ENCODE measurements at places on chromosomes 7 and 10. TPM values are rescaled to one million over a fixed set of nuclear protein-coding genes. Genes with fewer than 3 reads are reported as not detected.

The SPDYE5 gene
- polyA plus RNA-seq, result not detected

The CDHR3 gene
- 6.8 TPM for polyA plus RNA-seq

The LEP gene
- not detected for polyA plus RNA-seq

The CUL1 gene
- 33.0 TPM for polyA plus RNA-seq

The SP4 gene
- polyA plus RNA-seq, result 10.0 TPM

The ZNF804B gene
- not detected for polyA plus RNA-seq

All from H1 (cell line).